ENCODE measurements at places on chromosomes 6 and 20. TPM values are rescaled to one million over a fixed set of nuclear protein-coding genes. Genes with fewer than 3 reads are reported as not detected.

CBLN4 gene
- not detected for total RNA-seq

PKIB gene
- 0.59 TPM for total RNA-seq

C4A gene
- 2.7 TPM for total RNA-seq

SLC22A7 gene
- not detected for total RNA-seq

PPIL6 gene
- total RNA-seq, result 2.4 TPM

KIFC1 gene
- 75.8 TPM for total RNA-seq

GPR6 gene
- not detected for total RNA-seq

ARHGAP40 gene
- total RNA-seq, result not detected

PLCB4 gene
- 1.8 TPM for total RNA-seq

SLC4A11 gene
- 0.89 TPM for total RNA-seq

C6orf62 gene
- total RNA-seq, result 76.2 TPM

COL11A2 gene
- 1.2 TPM for total RNA-seq

MAP7 gene
- total RNA-seq, result 0.34 TPM

ZC3H12D gene
- total RNA-seq, result under 0.01 TPM

MEP1A gene
- not detected for total RNA-seq

ATP6V1G2 gene
- 1.2 TPM for total RNA-seq

C2 gene
- total RNA-seq, result 0.30 TPM

PRKN gene
- 0.89 TPM for total RNA-seq

OVOL2 gene
- not detected for total RNA-seq

SOBP gene
- 1.8 TPM for total RNA-seq

CDKN1A gene
- 277 TPM for total RNA-seq

All from bronchus fibroblast of lung (primary cell).